ENCODE measurements at places on chromosomes 5 and 9. TPM values are rescaled to one million over a fixed set of nuclear protein-coding genes. Genes with fewer than 3 reads are reported as not detected.

- H3K36me3 ChIP-seq, result no peaks in the 10 kb centered on the region
- H3K4me3 ChIP-seq, result no peak overlapping the region
- DNase-seq, result no peak
- H3K4me1 ChIP-seq, result no peaks in the 10 kb centered on the region
- no peaks in the 10 kb centered on the region for H3K27me3 ChIP-seq
These were observed 121.7 kb downstream of the TUSC1 start for GRCh38 chr9:25556540-25556939.

- peaks cover 11% of the 10 kb centered on the region for H3K4me1 ChIP-seq
- no peak overlapping the region for H3K4me3 ChIP-seq
- DNase-seq, result peak; percentile 53
These were observed 336.9 kb upstream of the MSX2 start for GRCh38 chr5:174387448-174387847.

DNA sequence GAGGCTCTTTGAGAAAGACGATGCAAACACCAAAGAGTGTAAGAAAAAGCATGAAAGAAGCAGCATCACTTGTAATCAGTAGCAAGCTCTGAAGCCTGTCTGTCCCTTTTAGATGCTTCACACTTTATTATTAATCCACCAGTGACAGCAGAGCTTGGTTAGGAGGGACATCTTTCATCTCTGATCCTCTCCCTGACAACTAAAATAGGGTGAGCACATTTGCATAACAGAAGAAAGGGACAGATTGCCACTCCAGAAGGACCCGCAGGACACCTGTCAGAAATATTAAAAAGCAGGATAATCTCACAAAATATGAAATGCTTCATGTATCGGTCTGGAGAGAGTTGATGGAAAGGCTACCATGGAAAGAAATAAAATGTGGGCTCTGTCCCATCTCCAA is 71.4 kb upstream of the MAP1B start:
- no peaks in the 10 kb centered on the region for H3K36me3 ChIP-seq
- peaks cover 2% of the 10 kb centered on the region for H3K27me3 ChIP-seq
- no peak overlapping the region for H3K4me3 ChIP-seq
- H3K27ac ChIP-seq, result no peak overlapping the region
- DNase-seq, result no peak
- H3K4me1 ChIP-seq, result peaks cover 6% of the 10 kb centered on the region

DNA sequence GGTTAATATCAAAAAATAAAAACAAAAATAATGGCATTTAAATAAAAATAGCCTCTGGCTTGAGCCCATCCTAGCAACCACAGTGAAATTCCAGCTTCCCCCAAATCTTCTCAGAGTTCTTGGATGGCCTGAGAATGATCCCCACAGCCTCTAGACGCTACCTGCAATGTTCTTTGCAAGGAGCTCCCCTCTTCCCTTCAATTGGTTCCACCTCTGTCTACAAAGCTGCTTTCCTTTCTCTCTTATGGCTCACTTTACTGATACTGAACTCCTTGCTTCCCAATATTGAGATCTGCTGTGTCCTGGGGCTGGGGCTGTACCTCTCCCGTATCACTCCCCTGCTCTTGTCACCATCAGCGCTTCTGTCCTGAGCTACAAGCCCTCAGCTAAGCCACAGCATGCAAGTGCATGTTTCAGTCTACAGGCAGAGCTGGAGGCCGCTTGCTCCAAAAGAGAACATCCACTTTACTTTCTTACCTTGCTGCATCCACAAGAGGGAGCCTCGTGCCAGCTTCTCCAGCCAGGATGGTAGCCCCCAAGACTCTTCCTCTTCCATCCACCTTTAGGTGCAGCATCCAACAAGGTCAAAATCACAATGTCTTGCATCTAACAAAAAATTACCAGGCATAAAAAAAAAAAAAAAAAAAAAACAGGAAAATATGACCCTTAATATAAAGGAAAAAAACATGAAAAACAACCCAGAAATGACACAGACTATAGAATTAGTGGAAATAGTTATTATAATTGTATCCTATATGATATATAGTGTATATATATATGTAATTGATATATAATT is 57.4 kb upstream of the PRSS3 start:
- no peak overlapping the region for H3K27ac ChIP-seq
- no peak overlapping the region for H3K4me3 ChIP-seq
- peaks cover 3% of the 10 kb centered on the region for H3K27me3 ChIP-seq
- H3K4me1 ChIP-seq, result peaks cover 2% of the 10 kb centered on the region
- no peaks in the 10 kb centered on the region for H3K36me3 ChIP-seq
- peak; percentile 32 for DNase-seq

- H3K4me1 ChIP-seq, result no peaks in the 10 kb centered on the region
- DNase-seq, result peak; percentile 16
- H3K36me3 ChIP-seq, result peaks cover 3% of the 10 kb centered on the region
- H3K4me3 ChIP-seq, result no peak overlapping the region
- H3K27ac ChIP-seq, result no peak overlapping the region
- H3K27me3 ChIP-seq, result no peaks in the 10 kb centered on the region
These were observed 195.0 kb downstream of the PBX3 start for GRCh38 chr9:125942125-125942524.

GRCh38 chr9:117302487-117302886 is 112.4 kb downstream of the ASTN2 start:
- DNase-seq, result no peak
- H3K36me3 ChIP-seq, result no peaks in the 10 kb centered on the region
- H3K4me3 ChIP-seq, result no peak overlapping the region
- H3K4me1 ChIP-seq, result no peaks in the 10 kb centered on the region

Gene FRRS1L
- total RNA-seq, result 1.1 TPM

DNA sequence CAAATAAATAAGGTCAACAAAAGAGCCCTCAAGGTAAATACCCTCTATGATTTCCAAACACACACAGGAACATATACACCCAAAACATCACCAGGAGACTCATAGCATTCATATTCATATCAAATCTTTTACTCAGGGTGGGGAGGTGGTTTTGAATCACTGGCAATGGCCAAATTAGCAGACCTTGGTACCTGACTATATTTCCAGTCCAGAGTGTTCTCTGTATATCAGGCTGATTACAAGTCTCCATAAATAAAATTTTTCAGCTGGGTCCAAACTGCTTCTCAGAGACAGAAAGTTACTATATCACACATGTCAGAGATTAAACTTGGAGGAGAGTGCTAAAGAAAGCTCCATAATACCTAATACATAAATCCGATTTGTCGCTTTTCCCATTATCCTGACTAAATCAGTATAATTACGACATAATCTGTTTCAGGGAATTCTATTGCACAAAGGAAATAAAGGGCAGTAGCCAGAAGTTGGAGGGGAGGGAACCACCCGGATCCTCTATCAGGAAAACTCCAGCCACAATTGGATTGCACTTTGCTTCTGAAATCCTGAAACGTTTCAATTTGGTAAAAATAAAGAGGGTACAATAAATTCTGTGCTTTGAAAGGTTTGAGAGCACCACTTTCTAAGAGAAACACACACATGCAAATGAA is 7.0 kb upstream of the GOLGA1 start:
- H3K4me1 ChIP-seq, result no peaks in the 10 kb centered on the region
- H3K4me3 ChIP-seq, result no peak overlapping the region
- no peak for DNase-seq
- no peaks in the 10 kb centered on the region for H3K36me3 ChIP-seq

DNA sequence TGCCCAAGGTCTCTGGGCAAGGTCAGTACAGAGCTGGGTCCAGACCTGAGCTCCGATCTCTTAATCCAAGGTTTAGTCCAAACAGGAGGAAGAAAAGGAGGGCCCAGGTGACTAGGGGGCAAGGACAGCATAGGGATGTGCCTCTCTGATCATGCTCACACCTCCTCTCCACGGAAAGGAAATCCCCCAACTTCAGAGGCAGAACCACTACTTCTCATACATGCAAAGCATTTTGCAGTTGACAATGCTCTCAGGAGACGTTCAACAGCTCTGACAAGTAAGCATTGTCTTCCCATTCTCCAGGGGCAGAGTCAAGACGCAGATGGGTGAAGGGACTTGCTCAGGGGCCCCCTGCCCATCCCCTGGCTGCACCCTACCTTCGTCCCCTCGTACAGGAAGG is 8.7 kb upstream of the CORO2A start:
- no peak for DNase-seq
- H3K27me3 ChIP-seq, result no peaks in the 10 kb centered on the region
- H3K27ac ChIP-seq, result no peak overlapping the region
- no peak overlapping the region for H3K4me3 ChIP-seq
- H3K4me1 ChIP-seq, result no peaks in the 10 kb centered on the region

Gene ISOC1
- total RNA-seq, result 6.5 TPM

Gene GLDC
- 8.9 TPM for total RNA-seq

Gene ST8SIA4
- 0.59 TPM for total RNA-seq

GRCh38 chr5:79025054-79025472 is 40.0 kb upstream of the ARSB start:
- DNase-seq, result peak; percentile 32
- no peak overlapping the region for H3K27ac ChIP-seq
- no peaks in the 10 kb centered on the region for H3K36me3 ChIP-seq
- H3K4me3 ChIP-seq, result peak overlapping the region; percentile 45

DNA sequence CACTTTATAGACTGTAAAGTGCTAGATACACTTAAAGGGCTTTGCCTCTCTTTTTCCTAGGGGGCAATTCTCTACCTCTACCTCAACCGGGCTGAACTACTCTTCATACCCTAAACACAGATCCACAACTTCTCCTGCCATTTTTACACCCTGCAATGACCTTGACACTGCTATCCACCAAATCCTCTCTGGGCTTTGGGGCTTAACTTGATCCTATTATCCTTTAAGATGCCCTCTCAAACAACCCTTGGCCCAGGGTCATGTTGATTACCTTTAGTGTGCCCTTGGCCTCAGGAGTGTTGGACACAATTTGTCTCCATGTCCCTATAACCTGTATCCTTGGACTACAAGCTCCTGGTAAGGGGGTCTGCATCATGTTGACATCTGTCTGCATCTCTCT is 19.5 kb downstream of the ANXA6 start:
- no peaks in the 10 kb centered on the region for H3K27me3 ChIP-seq
- H3K4me1 ChIP-seq, result peaks cover 8% of the 10 kb centered on the region
- no peak for DNase-seq
- H3K4me3 ChIP-seq, result no peak overlapping the region

DNA sequence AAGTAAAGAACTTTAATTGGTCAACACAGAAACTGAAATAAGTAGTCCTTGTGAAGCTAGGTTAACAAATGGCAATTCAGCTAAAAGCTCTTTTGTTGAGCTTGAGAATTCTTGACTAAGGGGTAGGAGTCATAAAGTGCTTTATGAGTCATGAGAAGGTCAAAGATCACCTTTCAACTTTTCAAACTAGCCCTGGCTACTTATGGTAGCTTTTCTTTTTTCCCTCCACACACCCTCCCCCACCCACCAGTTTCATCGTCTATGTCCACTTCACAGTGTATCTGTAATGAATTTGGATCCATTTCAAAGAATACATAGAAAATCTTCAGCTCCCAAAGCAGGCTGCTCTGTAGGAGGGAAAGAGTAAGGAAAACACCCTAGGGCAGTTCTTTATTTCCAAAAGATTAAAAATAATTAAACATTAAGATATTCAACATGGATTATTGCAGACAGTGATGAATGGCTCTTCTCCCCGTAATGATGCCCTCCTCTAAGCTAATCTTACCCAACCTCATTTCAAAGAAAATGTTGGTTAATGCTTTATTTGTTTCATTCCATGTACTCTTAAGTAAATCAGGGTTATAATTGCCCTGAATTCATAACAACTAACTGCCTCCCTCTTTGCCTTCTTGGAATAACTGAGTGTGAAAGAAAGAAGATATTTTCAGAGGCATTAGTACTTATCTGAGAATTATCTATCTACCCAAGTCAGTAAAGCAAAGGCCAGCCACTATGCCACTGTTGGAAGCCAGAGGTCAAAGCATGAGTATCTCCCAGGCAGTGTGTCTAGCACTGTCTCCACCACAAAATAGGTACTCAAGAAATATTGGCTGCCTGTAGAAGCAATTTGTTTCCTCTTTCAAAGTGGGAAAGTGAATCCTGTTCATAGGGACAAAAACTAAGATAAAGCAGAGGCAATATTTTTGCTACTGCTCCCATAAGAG is 290.6 kb downstream of the PIK3R1 start:
- no peaks in the 10 kb centered on the region for H3K36me3 ChIP-seq
- DNase-seq, result peak; percentile 46
- H3K4me3 ChIP-seq, result no peak overlapping the region
- peaks cover 4% of the 10 kb centered on the region for H3K4me1 ChIP-seq
- no peaks in the 10 kb centered on the region for H3K27me3 ChIP-seq

GRCh38 chr5:168651648-168652047 is 72.5 kb upstream of the PANK3 start:
- peak overlapping the region; percentile 11 for H3K27ac ChIP-seq
- no peak overlapping the region for H3K4me3 ChIP-seq
- H3K4me1 ChIP-seq, result peaks cover 5% of the 10 kb centered on the region
- H3K36me3 ChIP-seq, result no peaks in the 10 kb centered on the region
- DNase-seq, result peak; percentile 83

GRCh38 chr9:76219560-76220151 is 174.6 kb downstream of the RFK start:
- H3K4me1 ChIP-seq, result peaks cover 29% of the 10 kb centered on the region
- no peak for DNase-seq

- no peak for DNase-seq
- no peak overlapping the region for H3K4me3 ChIP-seq
- no peaks in the 10 kb centered on the region for H3K27me3 ChIP-seq
- no peak overlapping the region for H3K27ac ChIP-seq
- H3K36me3 ChIP-seq, result no peaks in the 10 kb centered on the region
These were observed 58.8 kb downstream of the CAAP1 start for GRCh38 chr9:26833792-26834191.

Gene GABBR2
- 2.2 TPM for total RNA-seq
